ENCODE measurements at places on chromosomes 2 and 18.

GRCh38 chr2:26696351-26696816 is 3.9 kb downstream of the KCNK3 start:
- no peak for DNase-seq

DNA sequence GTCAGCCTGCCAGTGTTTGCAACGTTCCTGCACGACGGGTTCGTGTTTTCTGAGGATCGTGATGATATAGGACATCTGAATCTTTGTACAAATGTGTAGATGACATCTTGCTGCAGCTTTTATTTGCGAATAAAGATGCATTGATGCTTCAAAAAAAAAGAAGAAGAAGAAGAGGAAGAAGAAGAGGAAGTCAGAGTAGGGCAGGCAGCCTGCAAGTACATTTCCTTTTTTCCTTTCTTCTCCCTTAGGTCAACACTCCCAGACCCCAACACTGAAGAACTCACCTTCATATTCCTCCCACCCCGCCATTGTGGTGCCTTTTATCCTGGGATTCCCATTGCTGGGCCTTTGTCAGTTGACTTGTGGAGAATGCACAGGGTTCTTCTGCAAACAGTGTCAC is 91.5 kb downstream of the FHOD3 start:
- no peak for DNase-seq

- DNase-seq: no peak
Observed at GRCh38 chr2:162125138-162125537, 26.9 kb downstream of the GCG start.

DNA sequence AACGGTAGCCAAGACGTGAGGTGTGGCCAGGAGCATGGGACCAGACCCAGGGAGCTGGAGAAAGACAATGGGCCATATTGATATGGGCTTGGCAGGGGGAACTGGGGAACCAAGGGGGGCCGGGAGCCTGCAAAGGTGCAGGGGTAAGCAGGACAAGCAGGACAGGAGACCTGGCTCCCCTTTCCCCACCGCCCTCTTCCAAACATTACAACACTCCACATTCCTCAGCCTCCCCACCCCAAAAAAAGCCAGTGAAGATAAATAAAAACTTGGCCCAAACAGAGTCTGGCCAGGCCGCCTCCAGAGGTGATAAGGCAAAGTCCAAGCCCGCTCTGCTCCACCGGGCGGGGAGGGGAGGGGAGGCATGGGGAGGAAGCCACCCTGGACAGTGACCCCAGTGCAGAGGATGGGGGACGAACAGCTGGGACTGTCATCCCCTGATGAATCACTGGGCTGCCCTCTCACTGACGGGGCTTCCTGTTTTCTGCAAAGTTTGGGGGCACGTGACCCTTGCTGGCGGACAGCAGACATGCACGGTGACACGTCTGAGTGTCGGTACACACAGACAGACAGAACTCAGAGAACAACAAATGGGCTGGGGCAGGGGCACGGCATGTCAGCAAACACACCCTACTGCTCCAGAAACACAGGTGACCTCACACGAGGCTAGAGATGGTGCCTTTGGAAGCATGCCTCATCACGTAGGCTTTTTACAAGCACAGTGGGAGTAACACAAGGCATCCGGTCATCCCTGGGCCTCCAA is 100.2 kb downstream of the TNS1 start:
- DNase-seq: no peak

- DNase-seq: no peak
Observed at GRCh38 chr2:85288244-85288725, 39.5 kb downstream of the TGOLN2 start.

- no peak for DNase-seq
Observed at GRCh38 chr2:168602379-168602778, 146.3 kb downstream of the CERS6 start.

GRCh38 chr2:19667085-19667484 is 234.7 kb downstream of the TTC32 start:
- no peak for DNase-seq

DNA sequence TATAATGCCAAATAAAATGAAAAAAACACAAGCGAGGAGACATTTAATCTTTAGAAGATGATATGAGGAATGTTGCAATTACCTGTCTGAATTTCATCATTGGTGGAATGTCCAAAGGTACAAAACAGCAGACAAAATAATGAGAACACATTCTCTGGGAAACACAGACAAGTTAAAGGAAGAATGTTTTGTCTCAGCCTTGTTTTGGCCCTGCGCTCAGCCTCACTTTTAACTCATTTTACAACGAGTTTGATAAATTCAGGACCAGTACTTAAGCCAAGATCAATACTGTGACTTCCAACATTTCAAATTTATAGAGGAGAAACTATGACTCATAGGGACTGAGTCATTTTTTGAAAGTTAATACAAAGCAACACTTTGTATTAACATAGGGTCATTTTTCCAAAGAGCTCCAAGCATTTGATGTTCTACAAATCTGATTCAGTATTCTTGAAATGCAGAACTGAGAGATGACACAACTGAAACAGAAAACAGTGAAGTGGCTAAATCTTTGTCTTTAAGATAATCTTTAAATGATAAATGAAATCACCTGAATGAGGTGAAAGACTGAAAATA is 833.2 kb upstream of the CHAC2 start:
- no peak for DNase-seq

- DNase-seq: no peak
Observed at GRCh38 chr2:62369541-62370202, 136.3 kb downstream of the TMEM17 start.

GRCh38 chr2:203971251-203971650 is 34.7 kb downstream of the ICOS start:
- no peak for DNase-seq

DNA sequence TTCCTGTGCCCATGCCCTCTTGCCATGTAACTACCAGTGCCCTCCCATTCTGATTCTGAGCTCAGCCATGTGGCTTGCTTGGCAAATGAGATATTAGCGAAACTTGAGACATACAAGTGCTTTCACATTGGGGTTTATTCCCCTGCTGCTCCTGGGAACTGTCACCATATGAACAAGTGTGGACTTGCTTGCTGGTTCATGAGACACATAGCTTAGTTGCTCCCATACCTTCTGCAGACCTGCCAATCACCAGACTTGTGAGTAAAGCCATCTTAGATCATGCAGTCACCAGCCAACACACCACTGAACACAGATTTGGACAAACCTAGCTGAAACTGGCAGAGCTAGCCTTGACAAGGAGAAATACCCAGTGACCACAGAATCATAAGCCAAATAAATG is 155.1 kb downstream of the SS18 start:
- no peak for DNase-seq

DNA sequence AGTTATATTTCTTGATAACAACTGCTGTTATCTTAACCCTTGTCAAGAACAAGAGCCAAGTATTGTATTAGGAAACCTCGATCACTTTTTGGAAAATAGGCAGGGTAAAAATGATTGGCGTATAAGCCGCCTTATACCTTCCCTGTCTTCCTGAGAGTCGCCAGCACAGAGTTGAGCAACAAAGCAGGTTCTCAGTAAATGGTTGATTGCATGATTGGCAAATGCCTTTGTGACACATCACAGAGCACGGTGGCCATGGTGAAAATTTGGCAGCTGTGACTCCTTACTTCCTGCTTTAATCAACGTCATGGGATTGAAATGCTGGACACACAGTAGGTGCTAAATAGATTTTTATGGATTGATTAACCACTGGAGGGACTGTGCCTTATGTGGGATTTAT is 3.9 kb upstream of the KLHL29 start:
- DNase-seq: no peak

DNA sequence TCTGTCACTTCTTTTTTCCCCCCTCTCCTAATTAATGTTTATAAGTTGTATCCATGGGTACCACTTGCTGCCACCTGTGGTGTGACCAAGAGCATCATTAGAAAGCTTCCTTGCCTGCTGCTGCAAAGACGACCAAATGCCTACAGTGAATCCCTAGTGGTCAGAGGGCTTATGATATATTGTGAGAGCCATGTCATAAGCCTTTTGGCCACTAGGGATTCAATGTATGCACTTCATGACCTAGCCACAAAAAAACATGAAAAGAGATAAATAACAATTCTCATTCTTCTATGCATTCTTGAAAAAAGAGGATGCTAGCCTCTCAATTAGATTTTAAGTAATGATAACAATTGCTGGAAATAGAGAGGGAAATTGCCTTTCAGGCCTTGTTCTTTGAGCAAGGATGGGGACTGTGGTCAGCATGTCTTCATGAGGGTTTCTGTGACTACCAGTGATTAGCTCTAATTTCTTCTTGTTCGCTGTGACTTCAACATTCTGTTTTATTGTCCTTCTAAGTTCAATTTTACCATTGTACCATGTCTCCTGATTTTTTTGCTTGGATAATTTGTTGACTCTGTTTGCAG is 435.3 kb downstream of the TGIF1 start:
- peak; percentile 10 for DNase-seq

- no peak for DNase-seq
Observed at GRCh38 chr18:77071061-77071460, 61.5 kb downstream of the MBP start.

Measured in Jurkat, Clone E6-1 (cell line).